ENCODE measurements at places on chromosomes 5 and 9. TPM values are rescaled to one million over a fixed set of nuclear protein-coding genes. Genes with fewer than 3 reads are reported as not detected.

DNA sequence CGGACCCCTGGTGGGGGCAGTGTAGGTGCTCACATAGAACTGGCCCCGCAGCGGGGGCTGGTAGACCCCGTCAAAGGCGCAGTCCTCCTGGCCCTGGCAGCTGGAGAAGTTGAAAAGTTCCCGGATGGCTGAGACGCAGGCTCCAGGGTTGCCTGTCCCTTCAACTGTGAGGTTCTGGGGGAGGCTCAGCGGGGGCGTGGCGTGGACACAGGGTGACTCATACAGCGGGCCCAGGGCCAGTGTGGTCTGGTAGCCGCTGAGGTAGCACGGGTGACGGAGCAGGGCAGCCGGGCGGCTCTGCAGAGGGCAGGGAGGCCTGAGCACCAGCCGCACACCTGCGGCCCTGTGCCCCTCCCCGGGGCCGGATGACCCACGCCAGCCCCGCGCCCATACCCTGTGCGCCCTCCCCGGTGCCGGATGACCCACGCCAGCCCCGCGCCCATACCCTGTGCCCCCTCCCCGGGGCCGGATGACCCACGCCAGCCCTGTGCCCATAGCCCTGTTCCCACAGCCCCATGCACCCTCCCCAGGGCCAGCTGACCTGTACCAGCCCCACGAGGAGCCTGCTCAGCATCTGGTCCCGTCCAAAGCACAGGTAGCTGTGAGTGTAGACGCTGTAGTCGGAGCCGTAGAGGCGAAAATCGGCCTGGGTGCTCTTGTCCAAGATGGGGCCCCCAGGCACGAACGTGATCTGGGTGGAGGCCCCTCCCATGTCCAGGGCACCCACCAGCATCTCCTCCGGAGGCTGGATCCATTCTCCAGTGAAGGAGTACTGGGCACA lies 5.0 kb downstream of the ENTPD8 start:
- DNase-seq, result no peak
- H3K27me3 ChIP-seq, result no peaks in the 10 kb centered on the region
- H3K27ac ChIP-seq, result peak overlapping the region; percentile 54
- H3K4me1 ChIP-seq, result no peaks in the 10 kb centered on the region
- H3K36me3 ChIP-seq, result no peaks in the 10 kb centered on the region
- no peak overlapping the region for H3K4me3 ChIP-seq

GRCh38 chr5:119019501-119019900 lies 31.2 kb upstream of the DTWD2 start:
- no peaks in the 10 kb centered on the region for H3K4me1 ChIP-seq
- H3K27me3 ChIP-seq, result no peaks in the 10 kb centered on the region
- H3K4me3 ChIP-seq, result no peak overlapping the region
- no peak overlapping the region for H3K27ac ChIP-seq
- no peaks in the 10 kb centered on the region for H3K36me3 ChIP-seq

DNA sequence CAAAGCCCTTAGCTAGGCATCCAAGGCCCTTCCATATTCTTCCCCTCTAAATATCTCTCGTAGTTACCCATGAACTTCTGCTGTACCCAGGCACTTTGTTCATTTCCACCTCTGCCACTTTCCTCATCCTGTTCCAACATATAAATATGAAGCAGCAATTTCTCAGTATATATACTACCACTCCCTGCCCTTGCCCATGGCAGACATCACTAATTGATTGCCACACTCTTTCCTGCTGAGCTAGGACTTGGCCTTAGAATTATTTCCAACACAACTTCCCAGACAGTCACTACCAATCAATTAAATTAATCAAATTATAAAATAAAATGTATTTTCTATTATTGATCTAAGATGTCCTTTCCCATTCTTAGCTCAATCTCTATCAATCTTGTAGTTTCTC lies 8.5 kb downstream of the INSYN2B start:
- H3K27me3 ChIP-seq, result no peaks in the 10 kb centered on the region
- no peak for DNase-seq
- H3K27ac ChIP-seq, result no peak overlapping the region
- H3K36me3 ChIP-seq, result no peaks in the 10 kb centered on the region
- no peaks in the 10 kb centered on the region for H3K4me1 ChIP-seq
- H3K4me3 ChIP-seq, result no peak overlapping the region

- H3K4me1 ChIP-seq, result no peaks in the 10 kb centered on the region
- H3K4me3 ChIP-seq, result no peak overlapping the region
- peaks cover 3% of the 10 kb centered on the region for H3K36me3 ChIP-seq
- H3K27me3 ChIP-seq, result no peaks in the 10 kb centered on the region
Measured at GRCh38 chr9:3346549-3346948, 179.3 kb downstream of the RFX3 start.

- DNase-seq, result no peak
- no peaks in the 10 kb centered on the region for H3K4me1 ChIP-seq
- no peaks in the 10 kb centered on the region for H3K27me3 ChIP-seq
- H3K36me3 ChIP-seq, result no peaks in the 10 kb centered on the region
- H3K4me3 ChIP-seq, result no peak overlapping the region
Measured at GRCh38 chr5:82142217-82142841, 135.8 kb downstream of the RPS23 start.

DNA sequence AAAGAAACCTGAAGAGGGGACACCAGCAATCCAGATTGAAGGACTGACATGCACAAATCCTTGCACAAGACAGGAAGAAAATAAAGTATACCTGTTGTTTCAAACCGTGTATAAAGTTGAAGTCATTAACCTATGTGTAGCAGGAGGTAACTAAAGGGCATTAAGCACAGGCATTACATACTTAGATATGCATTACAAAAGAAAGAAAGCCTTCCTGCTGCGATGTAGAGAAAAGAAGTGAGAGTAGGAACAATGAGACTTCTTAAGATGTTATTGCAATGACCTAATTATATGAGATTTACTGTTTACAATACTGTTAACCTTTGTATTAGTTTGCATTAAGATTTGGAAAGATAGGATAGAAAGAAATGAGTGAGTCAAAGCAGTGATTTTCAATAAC lies 308.9 kb upstream of the PTPRD start:
- H3K4me1 ChIP-seq, result no peaks in the 10 kb centered on the region
- no peak overlapping the region for H3K27ac ChIP-seq
- no peaks in the 10 kb centered on the region for H3K27me3 ChIP-seq
- H3K36me3 ChIP-seq, result no peaks in the 10 kb centered on the region

- H3K36me3 ChIP-seq, result no peaks in the 10 kb centered on the region
- H3K27me3 ChIP-seq, result no peaks in the 10 kb centered on the region
- H3K4me1 ChIP-seq, result no peaks in the 10 kb centered on the region
- no peak overlapping the region for H3K4me3 ChIP-seq
- DNase-seq, result no peak
Measured at GRCh38 chr9:117375956-117376355, 38.9 kb downstream of the ASTN2 start.

DNA sequence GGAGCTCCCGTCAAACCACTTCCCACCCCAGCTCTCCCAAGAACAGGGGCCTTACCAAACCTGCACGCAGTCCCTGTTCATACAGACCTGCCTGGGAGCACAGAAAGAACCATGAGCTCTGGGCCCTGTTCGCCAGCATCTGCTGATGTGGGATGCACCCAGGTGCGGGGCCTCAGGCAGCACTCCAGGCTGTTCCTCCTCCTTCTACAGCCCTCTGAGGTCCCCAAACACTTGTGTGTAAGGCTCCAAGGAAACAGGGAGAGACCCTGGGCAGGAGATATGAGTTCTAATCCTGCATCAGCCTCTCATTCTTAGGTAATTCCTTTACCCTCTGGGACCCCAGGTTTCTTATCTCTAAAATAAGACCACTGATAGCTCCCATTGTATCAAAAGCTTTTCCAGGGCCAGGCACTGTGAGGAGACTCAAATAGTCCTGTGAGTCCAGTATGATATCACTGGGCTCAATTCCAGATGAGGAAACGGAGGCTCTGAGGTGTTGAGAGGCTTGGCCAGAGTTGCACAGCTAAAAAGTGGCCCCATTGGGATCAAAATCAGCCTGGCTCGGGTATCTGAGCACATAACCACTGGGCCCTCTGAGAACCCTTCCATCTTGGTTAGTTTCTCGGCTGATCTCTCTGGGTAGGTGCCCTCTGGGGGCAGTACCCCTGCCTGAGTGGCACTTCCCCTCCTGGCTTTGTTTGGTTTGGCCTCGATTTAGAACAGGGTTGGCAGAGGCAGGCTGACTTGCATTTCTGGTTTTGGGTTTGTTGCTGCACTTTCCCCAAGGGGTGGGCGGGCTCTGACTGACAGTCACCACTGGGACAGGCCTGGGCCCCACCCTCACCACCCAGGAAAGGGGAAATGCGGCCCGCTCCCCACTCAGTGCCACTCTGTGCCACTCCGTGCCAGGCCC lies 116.8 kb downstream of the RGS3 start:
- DNase-seq, result peak; percentile 29
- peaks cover 9% of the 10 kb centered on the region for H3K36me3 ChIP-seq
- H3K4me3 ChIP-seq, result peak overlapping the region; percentile 48
- H3K27ac ChIP-seq, result peak overlapping the region; percentile 41

GRCh38 chr5:157458835-157459234 lies 1.2 kb upstream of the NIPAL4 start:
- no peak overlapping the region for H3K4me3 ChIP-seq
- DNase-seq, result no peak
- peaks cover 12% of the 10 kb centered on the region for H3K27me3 ChIP-seq
- peaks cover 9% of the 10 kb centered on the region for H3K4me1 ChIP-seq
- H3K36me3 ChIP-seq, result no peaks in the 10 kb centered on the region

DNA sequence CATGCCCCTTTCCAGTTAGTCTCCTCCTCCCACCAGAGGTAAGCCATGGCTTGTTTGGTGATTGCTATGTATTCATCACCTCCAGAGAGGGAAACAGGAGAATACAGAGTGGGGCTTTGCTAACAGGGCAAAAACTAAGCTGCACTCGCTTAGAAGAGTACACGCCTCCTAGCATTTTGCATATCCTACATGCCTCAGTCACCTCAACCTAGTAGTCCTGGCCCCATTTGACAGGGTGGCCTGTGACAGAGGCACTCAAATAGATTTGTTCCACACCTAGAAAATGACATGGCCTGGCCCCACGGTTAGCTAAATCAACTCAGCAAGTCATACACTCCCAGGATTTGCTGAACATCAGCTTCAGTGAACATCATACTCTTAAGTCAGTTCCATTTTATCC lies 90.7 kb downstream of the CYFIP2 start:
- DNase-seq, result no peak
- H3K27me3 ChIP-seq, result no peaks in the 10 kb centered on the region
- peaks cover 60% of the 10 kb centered on the region for H3K36me3 ChIP-seq
- no peak overlapping the region for H3K4me3 ChIP-seq

- no peak overlapping the region for H3K4me3 ChIP-seq
- H3K36me3 ChIP-seq, result peaks cover 3% of the 10 kb centered on the region
- H3K27ac ChIP-seq, result no peak overlapping the region
- DNase-seq, result no peak
- no peaks in the 10 kb centered on the region for H3K4me1 ChIP-seq
- no peaks in the 10 kb centered on the region for H3K27me3 ChIP-seq
Measured at GRCh38 chr5:142869886-142870285, 99.7 kb downstream of the ARHGAP26 start.

DNA sequence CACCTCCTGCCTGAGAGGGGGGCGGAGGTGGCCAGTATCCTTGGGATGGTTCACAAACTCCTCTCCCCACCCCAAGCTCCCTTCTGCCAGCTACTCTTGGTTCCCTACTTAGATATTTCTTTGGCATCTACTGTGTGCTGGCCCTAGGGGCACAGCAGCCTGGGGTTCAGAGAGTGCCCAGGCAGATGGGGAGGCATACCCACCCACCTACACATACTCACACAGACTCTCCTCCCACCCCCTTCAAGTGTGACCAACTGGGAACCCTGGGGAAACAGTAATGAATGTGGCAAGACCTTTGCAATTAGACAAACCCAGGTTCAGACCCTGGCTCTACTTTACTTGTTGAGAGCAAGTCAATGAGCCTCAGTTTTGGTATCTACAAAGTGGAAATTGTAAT lies 44.4 kb upstream of the PSD2 start:
- H3K36me3 ChIP-seq, result no peaks in the 10 kb centered on the region
- H3K4me1 ChIP-seq, result peaks cover 27% of the 10 kb centered on the region
- DNase-seq, result no peak

The PIP5K1B gene
- 3.1 TPM for total RNA-seq

The MSANTD3 gene
- 21.3 TPM for total RNA-seq

The TXNDC8 gene
- not detected for total RNA-seq

Data from CD8-positive, alpha-beta memory T cell (primary cell).